A549 treated with AZD2906 at 1 μM for 4 hours (cell line): ENCODE measurements at places on chromosomes 16 and 17. TPM values are rescaled to one million over a fixed set of nuclear protein-coding genes. Genes with fewer than 3 reads are reported as not detected.

EME1 gene
- 13.8 to 16.2 TPM (median 14.3 TPM) in 5 replicates for total RNA-seq

KRT33B gene
- 0.08 TPM in 1 of 5 replicates, not detected in the others for total RNA-seq

RUNDC3A gene
- total RNA-seq = 0.82 to 1.5 TPM (median 0.88 TPM) in 5 replicates

MAPT gene
- 1.7 to 2.2 TPM (median 2.0 TPM) in 5 replicates for total RNA-seq

HGS gene
- total RNA-seq = 127 to 207 TPM (median 193 TPM) in 5 replicates

GLOD4 gene
- total RNA-seq = 87.9 to 139 TPM (median 97.2 TPM) in 5 replicates
